ENCODE measurements at places on chromosomes 3 and 15.

DNA sequence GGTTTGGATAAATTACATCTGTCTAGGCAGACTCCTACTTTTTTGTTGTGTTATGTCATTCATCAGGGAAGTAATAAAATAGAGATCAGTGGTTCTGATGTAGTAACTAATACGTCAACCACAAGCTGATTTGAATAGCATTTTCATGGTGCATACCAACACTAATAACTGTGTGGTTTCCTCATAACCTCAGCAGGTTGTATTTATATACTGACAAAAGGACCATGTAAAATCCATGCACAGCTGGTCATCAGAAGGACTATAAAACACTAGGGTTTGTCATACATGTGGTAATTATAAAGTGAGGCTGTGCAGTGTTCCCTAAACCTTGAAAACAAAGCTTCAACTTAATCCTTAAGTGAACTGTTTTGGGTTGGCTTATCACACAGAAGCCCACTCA is 216.8 kb upstream of the RBMS3 start:
- H3K4me3 ChIP-seq, result no peak overlapping the region
- no peak overlapping the region for H3K27ac ChIP-seq
- H3K36me3 ChIP-seq, result no peaks in the 10 kb centered on the region
- H3K27me3 ChIP-seq, result no peaks in the 10 kb centered on the region
- DNase-seq, result no peak

GRCh38 chr3:144375088-144375487 is 403.5 kb downstream of the DIPK2A start:
- no peak overlapping the region for H3K4me3 ChIP-seq
- H3K27ac ChIP-seq, result no peak overlapping the region
- H3K36me3 ChIP-seq, result no peaks in the 10 kb centered on the region
- no peaks in the 10 kb centered on the region for H3K27me3 ChIP-seq
- H3K4me1 ChIP-seq, result no peaks in the 10 kb centered on the region
- DNase-seq, result no peak

DNA sequence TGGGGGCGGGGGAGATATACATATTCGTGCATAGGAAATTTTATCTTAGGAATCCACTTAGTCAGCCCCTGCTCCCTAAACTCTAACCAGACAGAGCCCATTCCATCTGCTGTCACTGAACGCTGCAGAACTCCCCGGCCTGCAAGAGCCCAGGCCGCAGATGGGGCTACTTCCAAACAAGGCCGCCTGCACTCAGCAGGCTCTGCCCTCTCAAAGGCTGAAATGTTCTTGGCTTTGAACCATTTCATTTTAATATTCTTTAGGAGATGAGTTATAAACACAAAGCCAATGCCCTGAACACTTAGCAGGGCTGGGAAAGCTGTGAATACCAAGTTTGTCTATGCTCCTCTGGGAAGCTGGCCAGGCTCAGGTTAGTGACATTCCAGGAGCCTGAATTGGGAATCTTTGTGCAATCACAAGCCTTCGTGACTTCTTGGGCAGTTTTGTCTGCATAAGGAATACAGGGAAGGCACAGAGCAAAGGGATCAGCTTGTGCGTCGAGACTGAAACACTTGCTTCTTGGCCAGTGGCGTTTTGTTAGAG is 65.0 kb downstream of the SYNM start:
- peak overlapping the region; percentile 95 for H3K27ac ChIP-seq
- no peak for DNase-seq
- no peak overlapping the region for H3K4me3 ChIP-seq

DNA sequence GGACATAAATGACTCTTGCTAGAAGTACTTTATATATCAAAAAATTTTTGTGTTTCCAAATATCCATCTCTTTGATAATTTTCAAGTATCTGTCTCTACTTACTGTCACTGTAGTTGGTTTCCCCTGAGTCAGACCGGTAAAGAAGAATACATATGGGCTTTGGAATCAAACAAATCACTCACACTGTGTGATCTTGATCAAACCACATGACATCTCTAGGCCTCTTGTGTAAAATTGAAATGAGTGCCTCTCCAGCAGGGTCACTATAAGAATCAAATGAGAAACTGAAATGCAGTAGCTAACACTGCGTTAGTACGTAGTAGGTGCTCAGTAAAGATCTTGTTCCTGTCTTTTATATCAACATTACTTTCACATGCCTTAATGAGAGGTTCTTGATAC is 314.6 kb upstream of the STT3B start:
- H3K4me3 ChIP-seq, result no peak overlapping the region
- H3K4me1 ChIP-seq, result no peaks in the 10 kb centered on the region
- H3K27ac ChIP-seq, result no peak overlapping the region
- H3K27me3 ChIP-seq, result no peaks in the 10 kb centered on the region
- no peaks in the 10 kb centered on the region for H3K36me3 ChIP-seq

GRCh38 chr3:49424816-49425215 is 2.5 kb upstream of the AMT start:
- no peak for DNase-seq
- H3K36me3 ChIP-seq, result peaks cover 22% of the 10 kb centered on the region
- no peak overlapping the region for H3K27ac ChIP-seq

DNA sequence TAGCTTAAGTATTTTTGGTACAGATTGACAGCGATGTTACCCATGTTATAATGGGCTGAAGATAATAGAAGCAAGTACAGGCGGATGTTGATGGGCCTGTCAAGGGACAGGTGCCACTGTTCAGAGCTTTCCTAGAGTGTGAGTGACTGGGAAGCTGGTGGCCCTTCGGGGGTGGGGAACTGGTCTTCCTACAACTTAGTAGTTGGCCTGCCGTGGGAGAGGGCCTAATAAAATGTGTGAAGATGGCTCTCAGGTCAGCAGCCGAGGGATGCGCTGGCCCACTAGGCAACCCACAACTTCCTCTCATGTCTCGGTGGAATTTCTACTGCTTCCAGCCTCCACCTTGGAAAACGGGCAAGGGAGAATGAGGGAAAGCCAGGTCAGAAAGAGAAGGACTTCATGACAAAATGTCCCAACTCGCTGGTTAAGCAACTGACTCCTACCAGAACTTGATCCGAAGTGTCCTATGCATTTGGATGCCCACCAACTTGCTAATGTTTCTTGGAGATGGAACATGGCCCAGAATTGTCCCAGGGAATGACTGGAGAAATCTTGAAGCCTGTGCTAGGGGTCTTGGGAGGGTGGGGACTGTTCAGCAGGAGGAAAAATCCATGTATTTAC is 1.4 kb downstream of the GYG1 start:
- H3K27me3 ChIP-seq, result no peaks in the 10 kb centered on the region
- DNase-seq, result no peak
- H3K36me3 ChIP-seq, result peaks cover 33% of the 10 kb centered on the region
- peak overlapping the region; percentile 93 for H3K4me3 ChIP-seq
- peak overlapping the region; percentile 99 for H3K27ac ChIP-seq

GRCh38 chr15:99253381-99254090 is 2.3 kb downstream of the LRRC28 start:
- no peaks in the 10 kb centered on the region for H3K4me1 ChIP-seq
- H3K4me3 ChIP-seq, result no peak overlapping the region
- H3K27ac ChIP-seq, result no peak overlapping the region
- no peaks in the 10 kb centered on the region for H3K36me3 ChIP-seq
- DNase-seq, result no peak

All from right atrium auricular region (tissue), 2 donors.